ENCODE measurements at places on chromosomes 12 and 14.

DNA sequence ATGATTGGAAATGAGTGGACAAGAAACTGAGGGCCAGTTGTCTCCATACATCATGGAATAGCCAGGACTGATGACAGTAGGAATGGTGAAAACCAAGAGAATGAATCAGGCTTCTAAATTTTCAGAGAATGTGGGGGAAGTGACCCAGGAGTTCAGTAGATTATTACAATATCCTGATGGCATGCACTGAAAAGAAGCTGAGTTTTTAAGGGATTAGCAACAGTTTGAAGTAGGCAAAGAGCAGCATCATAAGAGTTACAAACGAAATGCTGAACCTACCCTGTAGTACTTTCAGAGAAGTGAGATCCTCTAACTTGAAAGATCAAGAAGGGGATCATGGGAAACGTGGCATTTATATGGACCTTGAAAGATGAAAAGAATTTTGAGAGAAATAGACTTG, 13.2 kb downstream of the SLC2A14 start:
- peak; percentile 88 for DNase-seq

DNA sequence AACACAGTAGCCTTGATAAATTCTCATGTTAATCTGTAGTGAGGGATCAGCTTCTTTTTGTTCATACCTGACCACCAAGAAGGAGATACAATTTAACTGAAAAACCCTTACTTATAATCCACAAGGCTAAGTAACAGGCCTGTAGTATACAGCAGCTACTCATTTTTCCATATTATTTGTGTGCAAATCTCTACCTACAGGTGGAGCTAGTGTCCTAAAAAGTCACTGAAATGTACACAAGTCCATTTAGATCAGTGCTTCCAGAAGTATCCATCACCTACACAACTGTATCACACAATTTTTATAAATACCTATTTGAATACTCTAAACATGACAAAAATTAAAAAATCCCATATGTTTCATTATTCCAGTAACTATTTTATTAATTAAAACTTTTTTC, 173.2 kb downstream of the SLC35F4 start:
- DNase-seq: peak; percentile 40

GRCh38 chr12:951176-951575, 1.7 kb upstream of the RAD52 start:
- DNase-seq: no peak

DNA sequence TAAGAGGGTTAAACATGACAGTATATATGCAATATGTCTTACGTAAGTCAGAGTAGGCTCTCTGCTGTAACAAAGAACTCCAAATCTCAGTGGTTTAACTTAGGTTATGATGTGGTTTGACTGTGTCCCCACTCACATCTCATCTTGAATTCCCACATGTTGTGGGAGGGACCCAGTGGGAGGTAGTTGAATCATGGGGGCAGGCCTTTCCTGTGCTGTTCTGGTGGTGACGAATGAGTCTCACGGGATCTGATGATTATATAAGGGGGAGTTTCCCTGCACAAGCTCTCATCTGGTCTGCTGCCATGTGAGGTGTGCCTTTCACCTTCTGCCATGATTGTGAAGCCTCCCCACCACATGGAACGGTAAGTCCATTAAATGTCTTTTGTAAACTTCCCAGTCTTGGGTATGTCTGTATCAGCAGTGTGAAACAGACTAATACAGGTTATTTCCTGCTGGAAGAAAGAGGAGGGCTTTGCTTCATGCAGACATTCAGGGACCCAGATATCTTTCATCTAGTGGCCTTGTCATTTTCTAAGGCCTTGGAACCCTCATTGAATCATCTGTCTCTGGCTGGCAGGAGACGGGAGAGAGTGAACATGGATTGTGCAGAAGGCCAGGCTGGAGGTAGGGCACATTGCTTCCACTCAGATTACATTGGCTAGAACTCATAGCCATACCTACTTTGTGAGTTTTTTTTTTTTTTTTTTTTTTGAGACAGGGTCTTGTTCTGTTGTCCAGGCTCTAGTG, 96.1 kb downstream of the CRADD start:
- DNase-seq: peak; percentile 70

GRCh38 chr14:31487886-31488285, at the start of gene GPR33:
Gene GPR33, minus strand, starts transcription at chr14:31488039. Its CDS starts 4,074 bp downstream, at chr14:31483965.
- no peak for DNase-seq

DNA sequence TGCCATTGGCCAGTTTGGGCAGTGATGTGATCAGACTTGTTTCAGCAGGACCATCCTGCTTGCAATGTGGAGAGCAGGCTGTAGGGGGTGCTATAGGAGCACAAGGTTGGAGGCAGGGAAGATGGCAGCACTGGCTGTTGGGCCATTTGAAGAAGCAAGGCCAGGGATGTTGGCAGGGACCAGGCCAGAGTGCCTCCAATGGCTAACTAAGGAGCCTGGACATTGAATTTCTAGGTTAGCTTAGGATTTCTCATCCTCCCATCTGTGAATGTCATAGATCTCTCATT, 23.5 kb downstream of the FGF23 start:
- DNase-seq: no peak

- no peak for DNase-seq
Measured at GRCh38 chr14:68164711-68165113, 345.1 kb downstream of the RAD51B start.

- DNase-seq: no peak
Measured at GRCh38 chr12:49693931-49694444, 13.2 kb downstream of the FMNL3 start.

DNA sequence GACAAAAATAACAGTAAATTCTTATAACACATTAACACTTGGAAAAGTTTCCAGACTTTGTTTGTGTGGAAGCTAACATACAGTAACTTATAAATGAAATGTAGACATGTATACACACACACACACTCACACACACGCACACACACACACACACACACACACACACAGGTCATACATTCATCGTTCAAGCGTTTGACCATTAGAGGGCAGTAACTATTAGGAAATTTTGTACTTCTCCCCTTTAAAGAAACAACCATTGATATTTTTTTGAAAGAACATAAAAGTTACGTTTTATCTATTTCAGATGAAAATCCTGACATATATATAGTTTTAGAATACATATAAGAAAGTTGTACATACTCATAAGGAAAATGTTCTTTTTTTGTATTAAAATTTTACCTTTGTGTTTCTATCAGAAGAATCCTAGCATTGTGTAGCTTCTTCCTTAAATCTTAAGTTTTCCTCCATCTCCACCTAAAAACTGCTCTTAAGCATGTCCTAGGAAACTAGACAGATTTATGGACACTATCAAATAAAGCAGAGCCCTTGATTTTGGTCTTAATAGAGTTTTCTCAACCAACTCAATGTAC, 29.0 kb downstream of the PTPRQ start:
- peak; percentile 72 for DNase-seq

GRCh38 chr14:67719866-67720265, 18.2 kb downstream of the RDH12 start:
- no peak for DNase-seq

- no peak for DNase-seq
Measured at GRCh38 chr14:65790172-65790815, 377.8 kb downstream of the FUT8 start.

- DNase-seq: no peak
Measured at GRCh38 chr14:99686557-99687283, 2.6 kb downstream of the CYP46A1 start.

DNA sequence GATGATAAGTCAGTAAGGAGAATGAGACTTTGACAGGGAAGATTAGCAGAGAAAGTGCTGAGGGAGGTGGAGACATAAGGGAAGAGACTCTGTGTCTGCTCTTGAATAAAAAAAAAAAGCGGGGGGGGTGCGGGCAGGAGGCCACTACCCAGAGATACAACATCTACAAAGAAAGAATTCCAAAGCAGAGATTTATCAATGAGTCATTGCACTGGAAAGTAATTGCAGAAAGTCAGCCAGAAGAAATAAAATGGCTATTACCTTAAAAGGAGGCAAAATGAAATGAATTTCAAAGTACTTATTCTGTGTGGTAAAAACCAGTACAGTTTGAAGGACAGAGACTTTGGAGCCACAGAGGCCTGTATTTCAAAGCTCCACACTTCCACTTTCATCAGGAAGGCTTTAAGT, 267.1 kb upstream of the PRKD1 start:
- DNase-seq: peak; percentile 93

GRCh38 chr12:117518594-117519270, 157.3 kb upstream of the NOS1 start:
- DNase-seq: peak; percentile 25

GRCh38 chr14:39967885-39968284, 535.7 kb upstream of the FBXO33 start:
- no peak for DNase-seq

GRCh38 chr14:23300687-23301223, 1.9 kb downstream of the PPP1R3E start:
- no peak for DNase-seq

Data from astrocyte (in vitro differentiated cells and primary cell).